Esophagus mucosa (tissue), 1 donor: ENCODE measurements at places on chromosomes 6 and 20. TPM values are rescaled to one million over a fixed set of nuclear protein-coding genes. Genes with fewer than 3 reads are reported as not detected.
A peak's percentile ranks its signal among the peaks of the same experiment; 100 is the strongest.

GRCh38 chr6:30613251-30614043 is 3.6 kb downstream of the PPP1R10 start:
- no peak for ATAC-seq

DNA sequence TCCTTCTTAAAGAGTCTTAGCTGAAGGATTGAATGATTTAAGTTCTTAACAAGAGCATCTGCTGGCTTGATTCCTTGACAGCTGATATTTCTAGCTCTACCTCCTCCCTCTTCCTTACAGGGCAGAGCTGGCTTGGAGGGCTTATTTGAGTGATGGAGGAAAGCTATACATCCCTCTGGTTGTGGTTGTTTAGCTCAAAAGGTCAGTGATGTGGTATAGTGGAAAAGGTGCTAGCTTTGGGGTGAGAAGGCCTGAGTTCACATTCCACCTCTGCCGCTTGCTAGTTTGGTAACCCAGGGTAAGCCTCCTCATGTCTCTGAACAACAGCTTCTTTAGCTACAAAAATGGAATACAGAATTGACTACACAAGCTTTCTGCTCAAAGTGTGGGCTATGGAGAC is 8.3 kb downstream of the CHMP4B start:
- no peak for ATAC-seq

- ATAC-seq, result peak; percentile 84
Measured at GRCh38 chr6:819122-819521, 126.2 kb upstream of the EXOC2 start.

GRCh38 chr6:141552031-141552430 is 580.7 kb upstream of the GJE1 start:
- ATAC-seq, result no peak

GRCh38 chr20:47300071-47300470 is 56.4 kb downstream of the ZMYND8 start:
- ATAC-seq, result no peak

DNA sequence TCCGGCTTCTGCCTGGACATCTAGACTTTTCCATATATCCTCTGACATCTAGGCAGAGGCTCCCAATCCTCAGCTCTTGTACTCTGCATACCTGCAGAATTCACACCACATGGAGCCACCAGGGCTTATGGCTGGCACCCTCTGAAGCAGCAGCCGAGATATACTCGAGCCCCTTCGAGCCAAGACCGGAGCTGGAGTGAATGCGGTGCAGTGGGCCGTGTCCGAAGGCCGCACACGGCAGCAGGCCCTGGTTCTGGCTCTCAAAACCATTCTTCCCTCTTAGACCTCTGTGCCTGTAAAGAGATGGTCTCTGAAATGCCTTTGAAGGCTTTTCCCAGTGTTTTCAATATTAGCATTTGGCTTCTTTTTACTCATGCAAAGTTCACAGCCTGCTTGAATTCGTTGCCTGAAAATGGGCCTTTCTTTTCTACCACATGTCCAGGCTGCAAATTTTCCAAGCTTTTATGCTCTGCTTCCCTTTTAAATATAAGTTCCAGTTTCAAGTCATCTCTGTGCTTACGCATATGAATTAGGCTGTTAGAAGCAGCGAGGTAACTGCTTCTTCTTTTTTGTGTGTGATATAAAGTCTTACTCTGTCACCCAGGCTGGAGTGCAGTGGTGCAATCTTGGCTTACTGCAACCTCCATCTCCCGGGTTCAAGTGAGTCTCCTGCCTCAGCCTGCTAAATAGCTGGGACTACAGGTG is 3.8 kb upstream of the SIRPB1 start:
- peak; percentile 11 for ATAC-seq

- ATAC-seq, result peak; percentile 76
Measured at GRCh38 chr6:10759312-10759839, 11.8 kb downstream of the TMEM14B start.

DNA sequence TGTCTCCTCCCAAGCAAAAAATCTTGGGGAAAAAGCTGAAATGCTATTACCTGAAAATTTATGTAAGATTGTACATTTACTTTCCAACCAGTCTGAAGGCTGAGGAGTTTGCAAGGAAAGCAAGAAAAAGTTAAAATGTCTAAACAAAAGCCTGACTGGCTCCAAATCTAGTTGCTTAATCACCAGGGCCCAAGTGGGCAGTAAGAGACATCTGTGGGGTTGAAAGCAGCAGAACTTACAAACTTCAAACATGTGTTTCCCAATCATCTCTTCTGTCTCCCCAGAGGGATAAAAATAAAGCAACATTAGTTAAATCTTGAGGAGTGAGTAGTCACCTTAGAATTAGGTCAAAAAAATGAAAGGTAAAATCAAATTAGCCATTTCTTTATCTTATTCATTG is 98.6 kb downstream of the OGFRL1 start:
- ATAC-seq, result no peak

- ATAC-seq, result no peak
Measured at GRCh38 chr6:27771235-27771634, 141.0 kb downstream of the OR2B2 start.

GRCh38 chr20:31948008-31948407 is 3.8 kb downstream of the PDRG1 start:
- no peak for ATAC-seq

DNA sequence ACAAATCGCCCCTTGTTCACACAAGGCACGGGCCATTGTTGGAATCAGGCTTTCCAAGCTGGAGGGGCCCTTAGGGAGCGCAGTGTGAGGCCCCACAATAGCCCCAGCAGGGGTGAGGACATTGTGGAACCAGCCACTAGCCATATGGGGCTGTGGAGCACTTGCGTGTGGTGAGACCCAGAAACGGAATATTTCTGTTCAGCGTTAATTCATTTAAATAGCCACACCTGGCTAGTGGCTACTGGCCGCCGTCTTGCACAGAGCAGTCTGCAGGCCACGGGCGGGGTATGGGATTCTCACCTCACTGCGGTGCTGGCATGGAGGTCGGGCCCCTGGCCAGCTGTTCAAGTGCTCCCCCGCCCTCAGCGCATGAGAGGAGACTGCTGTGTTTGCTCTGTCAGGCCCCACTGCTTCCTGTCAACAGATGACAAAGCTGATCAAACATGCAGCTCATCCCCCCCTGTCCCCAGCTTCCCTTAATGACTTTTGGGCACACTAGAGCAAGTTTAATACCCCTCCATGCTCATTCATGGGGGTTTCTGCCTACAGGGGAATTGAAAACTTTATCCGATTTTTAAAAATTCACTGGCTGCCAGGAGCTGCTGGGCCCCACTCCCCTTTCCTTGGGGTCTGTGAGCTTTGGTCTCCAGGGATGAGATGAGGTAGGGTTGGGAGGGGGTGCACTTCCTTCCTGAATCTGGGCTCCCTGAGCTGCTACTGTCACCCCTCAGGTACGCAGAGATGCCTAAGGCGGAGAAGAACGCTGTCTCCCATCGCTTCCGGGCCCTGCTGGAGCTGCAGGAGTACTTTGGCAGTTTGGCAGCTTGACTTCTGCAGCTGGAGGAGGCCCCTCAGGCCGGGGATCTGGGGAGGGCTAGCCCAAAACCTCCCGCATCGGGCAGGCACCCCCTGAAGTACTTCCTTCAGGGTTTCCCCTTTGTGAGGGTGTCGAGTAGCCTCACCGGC is 13.6 kb downstream of the ITPA start:
- peak; percentile 11 for ATAC-seq

- ATAC-seq, result peak; percentile 22
Measured at GRCh38 chr20:41135187-41135887, 2.0 kb upstream of the PLCG1 start.

- no peak for ATAC-seq
Measured at GRCh38 chr6:56771189-56771588, 128.5 kb upstream of the DST start.

GRCh38 chr20:10321138-10321717 is 102.6 kb downstream of the SNAP25 start:
- no peak for ATAC-seq

DNA sequence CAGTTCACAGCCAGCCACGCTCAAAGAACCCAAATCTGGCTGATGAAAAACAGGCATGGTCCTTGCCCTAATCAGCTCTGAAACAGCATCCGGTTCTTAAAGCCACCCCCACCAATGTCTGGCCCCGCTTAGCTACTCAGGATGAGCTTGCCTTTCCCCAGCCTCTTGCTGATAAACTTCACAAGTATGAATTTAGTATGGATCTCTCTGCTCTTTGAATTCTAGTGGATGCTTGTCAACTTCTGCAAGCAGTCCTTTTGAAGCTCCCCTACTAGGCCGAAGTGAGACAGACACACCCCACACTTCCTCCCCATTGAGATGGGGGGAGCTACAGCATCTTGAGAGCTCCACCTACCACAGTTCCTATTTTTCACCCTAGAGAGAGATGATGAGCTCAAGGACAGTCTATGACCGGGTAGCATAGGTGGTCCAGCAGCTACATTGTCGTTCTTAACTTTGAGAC is 36.7 kb downstream of the EBF4 start:
- ATAC-seq, result no peak

GRCh38 chr6:137798261-137798660 is 68.8 kb upstream of the TNFAIP3 start:
- ATAC-seq, result no peak

- peak; percentile 79 for ATAC-seq
Measured at GRCh38 chr6:29016559-29017427, 11.7 kb upstream of the ZNF311 start.

GRCh38 chr20:42788707-42789106 is 401.0 kb downstream of the PTPRT start:
- no peak for ATAC-seq

- ATAC-seq, result no peak
Measured at GRCh38 chr6:161024364-161024920, 32.9 kb downstream of the MAP3K4 start.

DNA sequence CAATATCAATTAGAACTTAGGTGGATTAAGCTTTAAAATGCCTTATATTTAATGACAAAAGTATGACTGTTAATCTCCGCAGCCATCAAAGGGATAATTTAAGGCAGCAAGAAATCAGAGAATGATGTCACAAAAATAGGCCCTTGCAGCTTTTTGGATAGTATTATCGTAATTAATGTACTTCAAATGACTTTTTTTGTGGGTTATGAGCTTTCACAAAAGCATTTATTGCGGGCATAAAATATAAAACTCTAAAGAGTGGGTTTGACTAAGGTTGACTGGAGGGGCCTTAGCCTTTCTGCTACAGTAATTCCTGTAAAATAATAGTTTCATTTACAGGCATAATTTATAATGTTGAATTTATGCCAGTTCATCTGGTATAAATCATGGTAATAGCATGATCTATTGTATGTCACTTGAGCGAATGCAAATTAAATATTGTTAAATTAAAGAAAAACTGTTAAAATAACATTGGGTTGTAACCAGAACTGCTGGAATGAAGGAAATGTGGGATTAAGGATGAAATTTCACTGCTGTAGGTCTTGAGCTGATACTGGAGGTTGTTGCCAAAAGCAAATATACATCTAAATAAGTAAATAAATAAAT is 78.5 kb upstream of the ZFP64 start:
- ATAC-seq, result no peak

DNA sequence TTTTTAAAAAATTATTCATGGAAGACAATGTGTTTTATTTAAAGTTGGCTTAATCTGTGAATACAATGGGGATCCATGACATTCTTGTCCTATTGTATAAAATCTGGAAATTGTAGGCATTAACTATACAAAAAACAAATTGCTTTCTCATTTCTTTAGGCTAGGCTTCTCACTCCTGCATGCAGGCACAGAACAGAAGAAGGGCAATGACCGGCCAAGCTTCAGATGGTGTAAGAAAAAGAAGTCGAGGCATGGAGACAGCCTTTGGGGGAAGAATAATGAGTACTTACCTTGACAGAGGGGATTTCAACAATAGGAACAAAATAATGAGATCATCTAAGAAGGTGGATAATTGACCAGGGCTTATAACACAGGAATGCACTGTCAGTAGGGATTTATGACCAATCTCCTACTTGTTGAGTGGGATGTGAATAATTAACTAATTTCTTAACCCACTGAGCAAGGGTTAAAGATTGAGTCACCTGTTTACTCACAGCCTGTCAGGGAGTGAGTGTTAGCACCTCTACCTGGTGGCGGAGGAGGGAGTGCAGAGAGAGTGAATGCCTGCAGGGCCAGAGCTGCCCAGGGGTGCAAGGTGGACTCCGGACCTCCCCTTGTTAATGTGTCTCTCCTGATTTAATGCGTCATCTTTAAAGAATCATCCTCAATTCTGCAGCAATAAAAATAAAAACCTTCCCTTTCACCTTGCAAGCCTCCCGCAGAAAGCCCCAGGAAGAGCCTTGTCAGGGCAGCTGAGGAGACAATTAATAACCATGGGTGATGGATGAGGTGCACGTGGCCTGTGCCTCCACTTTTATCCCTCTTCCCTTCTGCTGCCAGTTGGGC is 3.9 kb downstream of the SLC22A2 start:
- peak; percentile 93 for ATAC-seq

DNA sequence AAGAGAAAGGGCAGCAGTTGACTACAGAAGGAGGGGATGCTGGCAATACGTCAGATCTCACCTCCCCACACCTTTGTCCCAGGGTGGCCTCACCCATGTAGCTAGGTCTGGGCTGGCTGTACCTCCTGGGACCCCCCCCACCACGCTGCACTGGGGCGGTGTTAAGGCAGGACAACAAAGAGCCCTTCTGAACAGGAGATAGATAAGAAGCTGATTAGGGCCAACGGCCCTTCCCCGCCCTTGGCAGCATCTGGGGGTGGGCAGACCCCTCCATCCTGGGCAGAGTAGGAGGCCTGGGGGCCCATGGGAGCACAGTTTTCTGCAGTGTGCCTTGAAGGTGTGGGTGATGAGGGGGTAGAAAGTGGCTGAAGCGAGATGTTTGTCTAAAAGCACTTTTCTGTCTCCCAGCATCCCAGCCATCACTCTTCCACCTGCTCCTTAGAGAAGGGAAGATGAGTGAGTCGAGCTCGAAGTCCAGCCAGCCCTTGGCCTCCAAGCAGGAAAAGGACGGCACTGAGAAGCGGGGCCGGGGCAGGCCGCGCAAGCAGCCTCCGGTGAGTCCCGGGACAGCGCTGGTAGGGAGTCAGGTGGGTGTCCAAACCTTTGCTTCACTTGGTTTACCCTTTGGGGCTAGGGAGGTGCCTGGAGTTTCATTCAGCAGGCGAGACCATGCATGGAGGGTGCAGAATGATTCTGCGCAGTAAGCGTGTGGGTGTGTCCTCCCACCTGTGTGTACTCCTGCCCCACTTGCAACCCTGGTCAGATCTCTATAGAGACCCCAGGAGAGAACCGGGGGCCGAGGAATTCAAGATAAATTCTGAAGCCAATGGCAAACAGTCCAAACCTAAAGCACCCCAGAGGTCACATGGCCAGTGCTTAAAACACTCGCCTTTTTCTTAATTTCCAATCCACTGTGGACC is 3.9 kb downstream of the HMGA1 start:
- no peak for ATAC-seq

EPB41L1 gene
- total RNA-seq, result 95.6 TPM

MDFI gene
- total RNA-seq, result 47.1 TPM

OXT gene
- total RNA-seq, result not detected

DLL1 gene
- 10.4 TPM for total RNA-seq

INSM1 gene
- not detected for total RNA-seq

AFG1L gene
- 7.6 TPM for total RNA-seq

STX16 gene
- 27.0 TPM for total RNA-seq

GPLD1 gene
- total RNA-seq, result 1.4 TPM

PROKR2 gene
- total RNA-seq, result not detected

DNAH8 gene
- total RNA-seq, result 0.04 TPM

UNC5CL gene
- 0.56 TPM for total RNA-seq

FGD2 gene
- total RNA-seq, result 9.8 TPM

LHFPL5 gene
- total RNA-seq, result not detected

MCM8 gene
- 5.7 TPM for total RNA-seq
